ENCODE measurements at places on chromosomes 7 and 10. TPM values are rescaled to one million over a fixed set of nuclear protein-coding genes. Genes with fewer than 3 reads are reported as not detected.

Gene CCL26
- total RNA-seq, result not detected

Gene VSIR
- 13.6 TPM for total RNA-seq

Gene OAT
- 143 TPM for total RNA-seq

Gene SGMS1
- total RNA-seq, result 50.6 TPM
